ENCODE measurements at places on chromosomes 12 and 14.

GRCh38 chr12:106333010-106333409 is 24.5 kb upstream of the POLR3B start:
- DNase-seq, result no peak

DNA sequence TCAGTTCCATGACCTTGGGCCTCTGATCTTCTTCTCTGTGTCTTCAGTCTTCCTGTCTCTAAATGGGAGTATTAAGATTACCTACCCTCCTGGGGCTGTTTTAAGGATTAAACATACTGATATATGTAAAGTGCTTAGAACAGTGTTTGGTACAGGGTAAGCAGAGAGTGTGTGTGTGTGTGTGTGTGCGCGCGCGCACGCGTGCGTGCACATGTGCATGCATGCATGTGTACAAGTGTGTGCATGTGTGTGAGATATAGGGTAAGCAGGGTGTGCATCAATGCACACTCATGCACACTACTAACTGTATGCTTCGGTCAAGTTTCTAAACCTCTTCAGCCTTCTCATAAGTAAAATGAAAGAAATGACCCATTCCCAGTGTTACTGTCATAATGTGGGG is 196.6 kb downstream of the NTF3 start:
- DNase-seq, result no peak

GRCh38 chr12:95150501-95150900 is 66.8 kb downstream of the FGD6 start:
- no peak for DNase-seq

DNA sequence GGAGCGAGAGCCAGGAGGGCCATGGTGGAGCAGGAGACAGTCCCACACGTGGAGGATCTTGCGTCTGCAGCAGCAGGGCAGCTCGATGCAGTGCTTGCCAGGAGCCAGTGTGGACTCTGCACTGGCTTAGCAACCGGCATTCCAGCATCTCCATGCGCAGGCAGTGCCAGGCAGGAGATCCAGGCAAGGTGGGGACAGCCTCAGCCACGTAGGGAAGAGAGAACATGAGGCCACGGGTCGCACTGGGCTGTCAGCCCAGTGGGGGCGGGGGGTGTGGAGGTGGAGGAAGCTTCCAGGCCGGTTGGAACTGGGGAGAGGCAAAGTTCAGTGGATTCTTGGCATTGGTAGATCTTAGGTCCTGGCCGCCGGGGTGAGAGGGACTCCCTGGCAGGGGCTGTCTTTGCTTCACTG is 121.0 kb upstream of the EVL start:
- DNase-seq, result no peak
